ENCODE measurements at places on chromosomes 1 and 21. TPM values are rescaled to one million over a fixed set of nuclear protein-coding genes. Genes with fewer than 3 reads are reported as not detected.
A peak's percentile ranks its signal among the peaks of the same experiment; 100 is the strongest.

GRCh38 chr1:37932759-37933158 lies 14.1 kb downstream of the INPP5B start:
- peaks cover 14% of the 10 kb centered on the region for H3K4me1 ChIP-seq
- peak overlapping the region; percentile 32 for H3K27ac ChIP-seq
- peak; percentile 88 for DNase-seq
- peaks cover 14% of the 10 kb centered on the region for H3K36me3 ChIP-seq
- no peak overlapping the region for H3K4me3 ChIP-seq
- H3K27me3 ChIP-seq = no peaks in the 10 kb centered on the region

DNA sequence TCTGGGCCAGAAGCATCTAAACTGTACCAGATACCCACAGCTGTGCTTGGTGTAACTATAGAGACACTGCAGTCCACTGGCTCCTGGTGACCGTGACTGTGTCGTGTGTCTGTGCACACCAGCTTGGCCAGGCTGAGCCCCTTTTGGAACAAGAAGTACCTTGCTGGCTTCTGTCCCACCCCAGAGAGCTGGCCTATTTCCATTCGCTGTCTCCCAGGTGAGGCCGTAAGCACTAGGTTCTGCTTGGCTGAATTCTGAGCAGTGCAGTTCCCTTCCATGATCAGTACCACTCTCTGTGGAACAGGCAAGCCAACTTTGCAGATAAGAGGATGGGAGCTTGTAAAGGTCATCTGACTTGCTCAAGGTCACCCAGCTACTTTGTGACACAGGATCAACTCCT lies 119.9 kb upstream of the DNAH14 start:
- DNase-seq = no peak
- no peak overlapping the region for H3K27ac ChIP-seq
- no peaks in the 10 kb centered on the region for H3K4me1 ChIP-seq

GRCh38 chr1:201740086-201740541 lies 88.8 kb upstream of the IPO9 start:
- peaks cover 9% of the 10 kb centered on the region for H3K36me3 ChIP-seq
- H3K27ac ChIP-seq = peak overlapping the region; percentile 76
- H3K4me1 ChIP-seq = peaks cover 75% of the 10 kb centered on the region
- H3K27me3 ChIP-seq = no peaks in the 10 kb centered on the region
- peak overlapping the region; percentile 85 for H3K4me3 ChIP-seq

The BNIPL gene
- not detected for total RNA-seq

The TDRD10 gene
- not detected for total RNA-seq

The ELAPOR1 gene
- 0.51 TPM for total RNA-seq
